Renal cortex interstitium (tissue), 15 donors: ENCODE measurements at places on chromosomes 1 and 21. TPM values are rescaled to one million over a fixed set of nuclear protein-coding genes. Genes with fewer than 3 reads are reported as not detected.
A peak's percentile ranks its signal among the peaks of the same experiment; 100 is the strongest.

GRCh38 chr1:40394491-40395172 lies 21.1 kb downstream of the SMAP2 start:
- DNase-seq, result no peak

- no peak for DNase-seq
Observed at GRCh38 chr1:5479876-5480646, 512.2 kb downstream of the NPHP4 start.

- DNase-seq, result peak; percentile 71
Observed at GRCh38 chr1:109659997-109660690, 4.2 kb downstream of the GSTM4 start.

DNA sequence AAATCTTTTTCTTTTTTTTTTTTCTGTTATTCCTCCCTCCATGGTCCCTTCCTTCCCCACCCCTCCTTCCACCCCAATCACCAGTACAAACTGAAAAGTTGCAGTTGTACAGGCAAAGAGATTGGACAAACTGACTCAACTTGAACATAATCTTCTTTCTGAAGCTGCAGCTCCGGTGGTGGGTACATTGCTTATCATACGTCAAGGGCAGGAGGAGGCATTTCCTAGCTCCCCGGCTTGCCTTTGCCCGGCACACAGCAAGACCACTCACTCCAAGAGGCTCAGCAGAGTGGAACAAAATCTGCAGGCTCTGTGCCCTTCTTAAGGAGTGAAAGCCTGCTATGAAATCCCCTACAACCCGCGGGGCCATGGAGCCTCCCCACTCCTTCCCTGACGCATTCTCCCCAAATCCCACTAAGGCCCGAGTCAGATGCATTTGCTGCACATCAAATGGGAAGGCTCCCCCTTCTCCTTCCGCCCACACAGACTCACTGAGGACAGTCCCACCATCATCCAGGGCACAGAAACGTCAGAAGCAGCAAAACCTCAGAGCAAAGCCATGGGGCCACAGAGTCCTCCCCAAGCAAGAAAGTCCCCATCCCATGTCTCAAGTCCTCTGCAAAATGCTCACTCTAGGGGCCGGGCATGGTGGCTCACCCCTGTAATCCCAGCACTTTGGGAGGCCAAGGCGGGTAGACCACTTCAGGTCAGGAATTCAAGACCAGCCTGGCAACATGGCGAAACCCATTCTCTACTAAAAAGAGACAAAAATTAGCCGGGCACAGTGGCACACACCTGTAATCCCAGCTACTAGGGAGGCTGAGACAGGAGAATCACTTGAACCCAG lies 45.9 kb downstream of the SYF2 start:
- DNase-seq, result no peak

DNA sequence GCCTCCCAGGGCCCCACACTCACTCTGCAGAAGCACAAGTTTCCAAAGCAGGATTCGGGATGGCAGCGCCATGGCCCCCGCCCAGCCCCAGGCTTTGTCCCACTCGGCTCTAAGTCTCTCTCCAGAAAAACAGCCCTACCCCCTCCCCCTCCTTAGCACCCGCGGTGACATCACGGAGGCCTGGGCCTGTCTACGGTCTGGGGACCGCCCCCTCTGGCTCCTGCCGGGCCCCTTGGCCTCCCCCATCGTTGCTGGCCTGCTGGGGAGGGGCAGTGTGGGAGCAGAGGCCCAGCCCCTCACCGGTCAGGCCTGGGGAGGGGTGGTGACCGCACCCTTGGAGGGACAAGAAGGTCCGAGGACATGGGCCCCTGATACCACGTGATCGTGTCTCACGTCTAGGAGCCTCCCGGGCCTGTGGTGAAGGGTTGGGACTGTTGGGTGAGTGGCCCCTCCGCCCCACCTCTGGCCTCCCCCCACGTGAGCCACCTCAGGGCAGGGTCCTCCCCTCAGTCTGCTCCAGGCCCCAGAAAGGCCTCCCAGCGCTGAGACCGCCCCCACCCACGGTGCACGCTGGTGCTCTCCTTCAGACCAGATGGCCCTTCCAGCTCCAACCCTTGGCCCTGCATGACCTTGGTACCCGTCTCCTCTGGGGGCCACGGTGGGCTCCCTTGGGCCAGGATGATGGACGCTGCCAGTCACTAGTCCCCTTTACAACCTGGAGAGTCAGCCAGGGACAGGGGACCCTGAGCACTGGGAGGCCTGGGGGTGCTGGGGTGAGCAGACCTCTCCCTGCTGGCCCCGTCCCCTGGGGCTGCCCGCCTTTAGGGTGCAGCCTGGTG lies at the start of gene MXRA8:
Gene MXRA8, minus strand, starts transcription at position 123 of the 839 bp plus-strand sequence. Its CDS starts 51 bp downstream, at position 72.
- DNase-seq, result no peak

GRCh38 chr21:38798481-38798882 lies 7.2 kb upstream of the ETS2 start:
- no peak for DNase-seq

DNA sequence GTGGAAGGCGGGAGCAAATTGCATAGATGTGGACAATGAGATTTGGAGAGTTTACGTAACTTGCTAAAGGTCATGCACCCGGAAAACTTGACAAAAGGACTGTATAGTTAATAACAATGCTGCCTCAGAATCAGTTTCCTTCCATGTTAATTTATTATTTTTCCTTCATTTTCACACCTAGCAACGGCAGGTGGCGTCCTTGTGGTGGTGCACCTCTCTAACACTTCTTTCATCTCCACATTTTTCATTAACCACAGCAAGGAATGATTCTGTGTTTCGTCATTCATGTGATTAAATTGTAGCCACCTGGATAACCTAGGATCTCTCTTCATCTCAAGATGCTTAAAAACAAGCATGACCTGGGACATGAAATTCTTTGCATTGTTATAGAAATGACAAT lies 2133.0 kb downstream of the NCAM2 start:
- no peak for DNase-seq

- DNase-seq, result no peak
Observed at GRCh38 chr1:202659974-202660373, 50.3 kb downstream of the SYT2 start.

- DNase-seq, result peak; percentile 4
Observed at GRCh38 chr1:101653482-101653946, 343.2 kb downstream of the OLFM3 start.

HFM1 gene
- 5.0 TPM for polyA plus RNA-seq

GBP1 gene
- polyA plus RNA-seq, result 18.5 TPM
